ENCODE measurements at places on chromosomes 13 and 19.

DNA sequence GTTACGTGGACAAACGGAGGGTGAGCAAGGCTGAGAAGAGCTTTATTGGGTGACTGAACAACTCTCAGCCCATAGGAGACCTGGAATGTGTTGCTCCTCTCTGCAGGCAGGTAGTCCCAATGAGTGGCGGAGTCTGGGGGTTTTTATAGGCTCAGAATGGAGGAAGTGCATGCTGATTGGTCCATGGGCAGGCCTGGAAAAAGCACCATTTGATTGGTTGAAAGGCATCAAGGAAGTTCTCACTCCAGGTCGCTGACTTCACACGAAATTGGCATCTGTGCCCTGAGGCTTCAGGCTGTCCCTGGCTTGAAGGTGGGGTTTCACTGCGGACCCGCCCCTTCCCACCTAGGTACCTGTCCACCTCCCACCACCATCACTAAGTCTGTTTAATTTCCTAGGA lies 65.4 kb downstream of the SPATA13 start:
- DNase-seq: no peak

- no peak for DNase-seq
These were observed 140.5 kb downstream of the NDFIP2 start for GRCh38 chr13:79621449-79621848.

DNA sequence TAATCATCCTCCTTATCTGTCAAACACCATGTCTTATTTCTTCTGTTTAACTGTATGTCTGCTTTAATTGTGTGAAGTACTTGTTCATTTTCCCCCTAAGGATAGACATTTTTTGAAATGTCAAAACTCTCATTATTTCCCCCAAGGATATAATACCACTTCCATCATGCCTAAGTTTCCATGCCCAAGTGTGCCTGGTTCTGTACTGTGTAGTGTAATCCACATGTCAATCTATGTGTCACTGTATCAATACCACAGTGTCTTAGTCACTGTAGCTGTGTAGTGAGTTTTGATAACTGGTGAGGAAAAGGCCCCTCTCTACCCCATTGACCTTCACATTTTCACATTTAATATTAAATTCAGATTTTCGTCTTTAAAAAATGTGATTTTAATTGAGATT lies 1265.5 kb downstream of the PCDH9 start:
- DNase-seq: no peak

DNA sequence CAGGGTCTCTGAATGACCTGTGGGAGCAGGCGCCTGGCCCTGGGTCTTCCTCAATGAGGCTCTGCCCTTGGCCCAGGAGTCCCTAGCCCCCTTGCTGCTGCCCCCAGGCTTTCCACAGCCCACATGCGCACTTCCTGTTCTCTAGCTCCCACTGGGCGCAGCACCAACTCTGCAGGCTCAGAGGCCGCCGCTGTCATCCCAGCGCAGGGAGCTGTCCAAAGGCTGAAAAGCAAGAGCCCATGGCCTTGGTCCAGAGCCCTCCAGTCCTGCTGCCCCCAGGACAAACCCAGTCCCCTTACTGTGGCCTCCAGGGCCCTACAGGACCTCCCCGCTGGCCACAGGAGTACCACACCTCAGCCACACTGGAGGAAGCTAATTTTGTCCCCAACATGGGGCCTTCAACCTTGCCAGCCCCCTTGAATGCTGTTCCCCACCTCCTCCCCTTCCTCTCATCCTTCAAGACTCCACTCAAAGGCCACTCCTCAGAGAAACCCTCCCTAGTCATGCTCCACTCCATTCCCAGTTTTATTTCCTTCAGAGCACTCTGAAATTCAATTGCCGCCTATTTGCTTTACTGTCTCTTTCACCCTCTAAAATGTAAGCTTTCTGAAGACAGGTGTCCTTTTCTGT lies 8.0 kb upstream of the POU2F2 start:
- no peak for DNase-seq

DNA sequence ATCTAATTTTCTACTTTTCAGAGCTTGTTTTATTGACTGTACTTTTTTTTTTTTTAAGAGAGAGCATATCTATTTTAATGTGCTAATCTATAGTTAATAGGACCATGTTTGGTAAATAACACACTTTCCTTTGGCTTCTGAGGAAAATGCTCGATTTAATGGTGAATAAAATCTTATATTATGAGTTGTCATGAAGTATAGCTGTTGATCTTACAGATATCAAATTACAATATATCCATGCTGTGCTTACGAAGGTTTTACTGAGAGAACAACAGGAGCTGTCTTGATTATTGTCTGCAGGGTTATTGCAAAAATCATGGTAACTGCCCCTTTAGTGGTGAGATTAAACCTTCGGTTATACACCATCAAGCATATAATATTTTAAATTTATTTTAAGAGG lies 29.6 kb downstream of the URI1 start:
- DNase-seq: no peak

GRCh38 chr19:18478545-18479311 lies 40.8 kb upstream of the ISYNA1 start:
- peak; percentile 62 for DNase-seq

DNA sequence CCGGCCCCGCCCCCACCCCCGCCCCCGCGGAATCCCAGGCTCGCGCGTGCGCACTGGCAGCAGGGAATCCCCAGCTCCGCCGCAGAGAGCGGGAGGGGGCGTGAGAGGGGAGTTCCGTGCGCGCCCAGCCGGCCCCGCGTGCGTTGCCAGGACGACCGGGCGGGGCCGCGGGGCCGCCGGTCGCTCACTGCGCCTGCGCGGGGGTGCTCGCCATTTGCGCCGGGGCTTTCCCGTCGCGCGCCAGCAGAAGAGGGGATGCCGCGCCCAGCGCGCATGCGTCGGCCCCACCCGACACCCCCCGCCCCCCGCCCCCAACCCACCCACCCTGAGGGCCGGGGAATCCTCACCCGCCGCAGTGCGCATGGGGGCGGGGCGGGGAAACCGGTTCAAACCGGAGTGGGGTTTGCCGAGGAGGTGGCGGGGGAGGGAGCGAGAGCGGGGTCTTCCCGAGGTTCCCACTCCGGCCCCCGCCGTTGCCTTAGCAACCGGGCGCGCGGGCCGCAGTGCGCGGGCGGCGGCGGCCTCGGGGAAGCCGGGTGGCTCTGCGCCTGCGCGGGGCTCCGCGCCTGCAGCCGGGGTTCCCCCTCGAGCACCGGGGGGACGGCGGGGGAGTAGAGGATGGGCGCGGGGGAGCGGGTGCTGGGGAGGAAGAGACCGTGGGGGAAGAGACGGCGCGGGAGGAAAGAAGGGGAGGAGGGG lies 15.1 kb downstream of the CCDC124 start:
- peak; percentile 91 for DNase-seq

DNA sequence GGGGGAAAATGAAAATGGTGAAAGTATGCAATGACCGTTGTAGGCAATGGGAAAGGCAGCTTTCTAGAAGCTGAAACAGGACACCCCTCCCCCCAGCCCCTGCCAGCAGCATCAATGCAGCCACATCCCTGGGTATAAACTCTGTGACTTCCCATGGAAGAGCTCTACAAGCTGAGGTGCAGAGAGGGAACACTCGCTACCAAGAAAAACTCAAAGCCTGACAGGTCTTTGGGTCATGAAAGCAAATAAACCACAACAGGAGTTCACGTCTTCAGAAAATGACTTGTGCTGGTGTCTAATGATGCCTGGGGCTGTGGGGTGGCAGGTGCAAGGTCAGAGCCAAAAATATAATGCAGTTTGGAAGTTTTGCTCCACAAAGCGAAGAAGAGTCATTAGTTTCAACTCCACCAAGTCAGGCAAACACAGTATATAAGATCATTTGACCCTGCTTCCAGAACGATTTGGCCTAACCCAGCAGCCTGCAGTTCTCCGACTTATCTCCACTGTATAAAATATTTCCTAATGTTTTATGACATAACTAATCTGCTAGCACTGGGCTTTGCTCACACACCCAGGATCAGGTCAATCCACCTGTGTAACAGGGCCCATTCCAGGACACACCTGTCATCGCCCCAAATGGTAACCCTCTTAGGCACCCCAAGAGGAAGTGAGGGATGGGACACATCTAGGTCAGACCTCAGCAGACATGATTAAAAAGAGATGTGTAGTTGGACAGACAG lies 102.1 kb downstream of the IRS2 start:
- DNase-seq: no peak

- DNase-seq: no peak
These were observed 116.2 kb downstream of the LHFPL6 start for GRCh38 chr13:39486758-39487157.

GRCh38 chr19:703651-704446 lies 4.9 kb upstream of the PALM start:
- peak; percentile 37 for DNase-seq

DNA sequence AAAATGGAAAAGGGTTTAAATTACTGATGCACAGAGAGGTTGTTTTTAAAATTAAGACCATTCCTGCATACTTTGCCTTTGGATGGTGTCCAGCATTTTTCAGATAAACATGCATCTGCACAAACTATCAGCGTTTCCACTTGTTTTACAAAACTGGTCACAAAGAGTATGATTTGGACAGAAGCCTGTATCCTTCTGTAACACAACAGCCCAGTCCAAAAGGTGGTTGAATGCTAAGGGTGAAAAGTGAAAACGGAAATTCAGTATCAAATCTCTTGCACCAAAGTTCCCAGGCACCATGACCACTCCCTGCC lies 21.7 kb upstream of the DOCK9 start:
- DNase-seq: no peak

- DNase-seq: no peak
These were observed 106.4 kb downstream of the ZNF429 start for GRCh38 chr19:21611659-21612402.

- DNase-seq: no peak
These were observed 18.5 kb upstream of the C19orf33 start for GRCh38 chr19:38285567-38285966.

GRCh38 chr13:91136806-91137205 lies 210.7 kb upstream of the MIR17HG start:
- DNase-seq: no peak

- no peak for DNase-seq
These were observed 12.1 kb downstream of the WTIP start for GRCh38 chr19:34493649-34494044.

DNA sequence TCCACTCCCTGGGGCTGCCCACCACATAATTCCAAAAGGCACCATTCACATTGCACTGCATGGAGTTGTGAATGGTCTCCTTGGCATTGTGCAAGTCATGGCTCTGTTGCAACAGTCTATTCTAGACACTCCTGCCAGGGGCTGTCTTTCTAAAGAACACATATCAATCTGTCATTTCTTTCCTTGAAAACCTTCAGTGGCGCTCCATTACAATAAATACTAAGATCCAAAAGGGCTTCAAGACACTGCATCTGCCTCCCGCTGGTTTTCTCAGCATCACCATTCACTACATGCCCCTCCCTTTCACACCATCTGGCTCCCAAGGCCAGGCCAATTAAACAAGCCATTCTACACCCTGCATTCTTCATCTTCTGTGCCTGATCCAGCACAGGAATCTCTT lies 32.2 kb upstream of the TM9SF2 start:
- no peak for DNase-seq

DNA sequence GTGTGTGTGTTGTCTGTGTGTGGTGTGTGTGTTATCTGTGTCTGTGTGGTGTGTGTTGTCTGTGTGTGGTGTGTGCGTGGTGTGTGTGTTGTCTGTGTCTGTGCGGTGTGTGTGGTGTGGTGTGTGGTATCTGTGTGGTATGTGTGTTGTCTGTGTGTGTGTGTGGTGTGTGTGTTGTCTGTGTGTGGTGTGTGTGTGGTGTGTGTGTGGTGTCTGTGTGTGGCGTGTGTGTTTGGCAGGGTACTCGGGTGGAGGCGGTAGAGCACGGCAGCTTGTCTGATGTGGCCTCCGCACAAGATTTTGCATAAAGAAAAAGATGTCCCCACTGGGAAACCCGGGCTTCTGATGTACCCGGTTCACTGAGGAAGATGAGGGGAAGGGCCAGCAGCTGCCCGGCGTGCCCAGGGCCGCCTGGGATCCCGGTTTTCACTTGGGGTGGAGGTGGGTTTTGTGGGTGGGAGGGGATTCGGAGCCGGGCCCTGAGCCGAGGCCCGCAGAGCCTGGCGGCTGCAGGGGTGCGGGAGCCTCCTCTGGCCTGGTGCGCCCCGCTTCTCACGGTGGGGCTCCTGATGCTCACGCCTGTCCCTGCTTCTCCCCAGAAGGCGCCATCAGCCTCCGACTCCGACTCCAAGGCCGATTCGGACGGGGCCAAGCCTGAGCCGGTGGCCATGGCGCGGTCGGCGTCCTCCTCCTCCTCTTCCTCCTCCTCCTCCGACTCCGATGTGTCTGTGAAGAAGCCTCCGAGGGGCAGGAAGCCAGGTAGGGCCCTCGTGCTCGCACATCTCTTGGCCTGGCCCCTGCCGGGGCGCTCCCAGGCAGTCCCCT lies 21.2 kb downstream of the HDGFL2 start:
- DNase-seq: no peak
